Fibroblast of skin of left biceps (primary cell): ENCODE measurements at places on chromosomes 4 and X.

DNA sequence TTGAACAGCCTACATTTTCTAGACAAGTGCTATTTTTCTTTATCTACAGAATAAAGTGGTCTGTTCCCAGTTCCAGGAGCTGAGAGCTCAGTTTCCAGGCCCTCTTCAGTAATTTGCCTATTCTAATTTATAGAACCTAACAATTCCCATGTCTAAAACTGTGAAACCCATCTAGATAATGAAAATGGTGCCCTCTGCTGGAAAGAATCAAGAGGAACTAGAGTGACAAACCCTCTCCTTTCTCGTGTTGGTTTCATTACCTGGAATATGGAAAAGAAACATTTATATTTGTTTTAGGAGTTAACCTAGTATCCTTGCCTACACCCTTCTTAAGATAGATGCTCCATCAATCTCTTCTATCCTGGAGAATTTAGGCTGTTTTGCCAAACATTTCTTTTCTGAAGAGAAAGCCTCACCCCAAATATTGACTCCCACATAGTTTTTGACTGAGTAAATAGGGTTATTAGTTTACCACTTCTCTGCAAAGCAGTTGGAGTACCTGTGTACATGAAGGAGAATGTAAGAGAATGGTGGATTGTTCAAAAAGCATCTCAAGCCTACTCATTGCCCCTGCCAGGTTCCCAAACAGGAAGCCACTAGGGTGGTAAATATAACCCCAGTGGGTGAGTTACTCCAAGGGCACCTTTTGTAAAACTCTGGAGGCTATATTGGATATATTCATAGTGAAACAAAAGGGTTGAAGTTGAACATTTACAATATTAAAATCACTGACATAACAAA lies 121.6 kb downstream of the RASL11B start:
- DNase-seq = peak; percentile 28

- no peak for DNase-seq
Measured at GRCh38 chrX:48022738-48023137, 15.9 kb downstream of the SPACA5 start.

- no peak for DNase-seq
Measured at GRCh38 chrX:9525511-9526248, 60.8 kb downstream of the TBL1X start.

GRCh38 chr4:68124262-68124661 lies 5.4 kb downstream of the TMPRSS11F start:
- no peak for DNase-seq

DNA sequence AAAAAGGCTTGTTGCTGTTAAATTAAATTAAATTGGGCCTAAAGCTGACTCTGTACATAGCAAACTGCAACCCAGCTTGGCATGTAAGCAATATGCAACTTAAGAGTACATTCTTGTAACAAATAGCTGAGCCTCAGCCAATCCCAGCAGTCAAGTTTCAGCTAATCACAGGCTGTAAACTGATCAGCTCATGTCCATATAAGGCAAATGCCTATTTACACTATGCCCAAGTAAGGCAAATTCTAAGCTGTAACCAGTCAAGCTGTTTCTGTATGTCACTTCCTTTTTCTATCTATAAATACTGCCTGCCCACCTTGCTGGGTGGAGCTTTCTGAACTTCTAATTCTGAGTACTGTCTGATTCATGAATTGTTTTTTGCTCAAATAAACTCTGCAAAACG lies 429.1 kb upstream of the FTHL17 start:
- no peak for DNase-seq

- no peak for DNase-seq
Measured at GRCh38 chrX:39883666-39884065, 214.1 kb downstream of the BCOR start.

GRCh38 chr4:101227715-101228114 lies 119.6 kb downstream of the PPP3CA start:
- no peak for DNase-seq

DNA sequence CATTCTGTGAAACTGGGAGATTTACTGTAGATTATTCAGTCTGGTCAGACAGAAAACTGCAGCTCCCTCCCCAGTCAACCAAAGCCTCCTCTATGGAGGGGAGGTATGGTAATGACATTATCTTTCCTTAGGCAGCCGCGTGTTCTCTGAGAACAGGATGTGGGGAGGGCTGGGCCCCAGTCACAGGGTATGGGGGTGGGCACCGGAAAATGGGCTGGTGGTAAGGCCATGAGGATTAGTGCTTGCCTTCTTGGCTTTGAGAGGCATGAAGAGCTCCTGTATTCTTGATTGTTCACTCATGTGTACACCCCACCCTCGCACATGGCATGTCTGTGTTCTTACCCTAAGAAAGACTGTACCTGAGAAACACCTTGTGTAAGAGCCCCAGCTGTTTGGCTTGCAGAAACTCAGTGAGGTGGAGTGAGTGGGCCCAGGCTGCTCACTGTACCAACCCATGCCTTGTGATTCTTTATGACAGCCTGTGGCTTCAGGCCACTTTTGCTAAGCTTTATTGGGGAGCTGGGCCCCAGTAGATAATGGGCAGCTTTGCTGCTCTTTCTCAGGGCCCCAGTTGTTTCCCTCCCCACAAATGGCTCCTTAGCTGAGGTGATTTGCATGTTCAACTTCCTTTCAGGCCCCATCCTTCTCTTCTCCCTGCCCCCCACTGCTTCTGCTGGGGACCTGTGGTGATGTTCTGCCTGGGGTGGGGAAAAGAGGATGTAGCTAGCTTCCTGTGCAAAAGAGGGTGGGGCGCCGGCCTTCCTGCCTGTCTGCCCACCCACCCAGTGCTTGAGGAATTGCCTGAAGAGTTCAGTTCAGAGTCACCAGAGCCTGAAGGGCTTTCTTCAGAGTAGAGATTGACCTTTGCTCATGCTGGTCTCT lies 30.7 kb downstream of the MSN start:
- no peak for DNase-seq

- DNase-seq = no peak
Measured at GRCh38 chrX:106905064-106905708, 2.0 kb upstream of the RIPPLY1 start.

DNA sequence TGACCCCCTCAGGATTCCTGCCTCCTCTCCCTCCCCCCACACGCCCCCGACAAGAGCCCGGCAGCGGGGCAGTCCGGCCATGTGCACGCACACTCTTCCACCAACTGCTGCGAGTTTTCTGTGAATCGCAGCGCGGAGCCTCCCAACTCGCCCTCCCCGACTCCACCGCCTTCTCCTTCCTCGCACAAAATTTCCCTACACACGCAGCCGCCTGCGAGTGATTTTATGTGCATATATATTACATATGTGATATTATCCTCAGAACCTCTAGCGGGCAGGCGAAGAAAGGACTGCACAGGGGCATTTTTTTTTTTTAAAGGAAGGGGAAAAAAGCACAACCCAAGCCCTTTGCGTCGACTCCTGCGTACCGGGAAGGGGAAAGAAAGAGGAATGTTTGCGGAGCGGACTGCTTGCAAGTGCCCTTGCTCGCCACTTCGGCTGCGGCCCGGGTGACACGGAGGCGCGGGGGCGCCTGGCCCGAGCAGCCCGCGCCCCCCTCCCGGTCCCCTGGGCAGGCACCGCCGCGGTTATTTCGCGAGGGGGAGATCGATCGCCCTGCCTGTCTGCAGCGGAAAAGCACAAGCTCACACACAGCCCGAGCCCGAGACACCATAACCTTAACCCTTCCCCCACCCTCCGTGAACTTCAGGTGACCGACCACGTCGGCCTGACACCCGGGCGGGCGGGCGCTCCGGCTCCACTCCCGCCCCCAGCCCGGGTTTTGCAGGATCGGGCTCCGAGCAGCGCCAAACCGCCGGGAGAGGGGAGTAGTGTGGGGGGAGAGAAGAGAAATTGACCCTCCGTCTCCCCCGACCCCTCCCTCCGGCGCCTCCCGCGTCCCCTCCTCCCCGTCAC lies 2.3 kb downstream of the ZNF827 start:
- peak; percentile 62 for DNase-seq

GRCh38 chr4:182083671-182084410 lies 159.4 kb upstream of the TENM3 start:
- no peak for DNase-seq

DNA sequence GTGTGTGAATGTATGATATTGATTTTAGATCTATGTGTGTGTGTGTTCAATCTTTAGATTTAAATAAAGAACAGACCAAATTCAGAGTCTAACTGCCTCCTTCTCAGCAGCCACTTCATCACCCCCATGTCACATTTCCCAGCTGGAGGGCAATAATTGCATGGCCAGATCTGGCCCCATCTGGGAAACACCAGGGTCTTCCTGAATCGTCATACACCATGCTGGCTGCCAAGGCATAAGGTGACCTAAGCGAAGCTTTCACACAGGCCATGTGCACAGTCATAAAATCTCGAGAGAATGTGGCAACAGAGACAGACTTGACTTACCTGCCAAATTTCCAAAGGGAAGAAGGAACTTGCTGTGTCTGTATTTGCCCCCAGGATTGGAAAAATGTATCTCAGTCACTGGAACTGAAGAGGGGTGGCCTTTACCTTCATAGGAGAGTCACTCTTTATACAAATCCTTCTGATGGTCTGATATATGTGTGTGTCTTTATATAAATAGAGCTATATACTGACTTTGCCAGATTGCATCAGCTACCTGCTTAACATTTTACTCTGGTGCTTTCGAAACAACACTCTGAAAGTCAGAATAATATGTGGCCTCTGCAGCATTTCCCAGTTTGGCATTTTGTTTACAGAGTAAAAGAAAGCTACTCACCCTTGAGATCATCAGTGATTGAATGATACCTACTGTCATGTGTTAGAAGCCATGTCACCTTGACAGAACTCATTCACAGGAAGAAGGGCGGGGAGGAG lies at the start of gene PLAC1:
Gene PLAC1 (minus strand): TSS at position 470 of the 758 bp plus-strand sequence. CDS start 91,789 bp downstream, outside the sequence.
- no peak for DNase-seq

DNA sequence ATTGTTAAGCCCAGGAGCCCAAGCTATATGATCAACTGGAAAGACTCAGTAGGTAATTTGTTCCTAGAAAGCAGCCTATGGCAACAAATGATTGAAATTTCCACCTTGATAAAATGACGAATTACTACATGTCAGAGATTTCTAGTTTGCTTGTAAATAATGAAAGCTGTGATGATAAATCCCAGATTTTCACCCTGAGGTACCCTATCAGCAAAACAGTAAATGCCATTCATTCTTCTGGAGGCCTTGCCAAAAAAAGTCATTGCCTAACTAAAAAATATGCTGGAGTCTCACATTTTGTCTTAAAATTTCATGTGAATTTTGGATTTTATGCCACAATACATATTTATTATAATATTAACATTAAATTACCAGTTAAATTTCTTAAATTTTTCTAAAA lies 71.3 kb downstream of the PPEF2 start:
- DNase-seq = no peak

- DNase-seq = no peak
Measured at GRCh38 chr4:41505161-41505661, 32.7 kb upstream of the LIMCH1 start.

GRCh38 chrX:70481471-70482270 lies 37.0 kb downstream of the DLG3 start:
- DNase-seq = no peak

GRCh38 chr4:1337376-1337831 lies 9.6 kb upstream of the UVSSA start:
- no peak for DNase-seq

- no peak for DNase-seq
Measured at GRCh38 chrX:109733613-109734083, 591 bp upstream of the ACSL4 start.

GRCh38 chr4:23481566-23481965 lies 408.3 kb downstream of the PPARGC1A start:
- no peak for DNase-seq

- no peak for DNase-seq
Measured at GRCh38 chr4:152643153-152644035, 36.4 kb downstream of the TMEM154 start.
